ENCODE measurements at places on chromosomes 5 and 9.

- no peak for DNase-seq
Observed at GRCh38 chr5:53490747-53491146, 10.3 kb downstream of the FST start.

DNA sequence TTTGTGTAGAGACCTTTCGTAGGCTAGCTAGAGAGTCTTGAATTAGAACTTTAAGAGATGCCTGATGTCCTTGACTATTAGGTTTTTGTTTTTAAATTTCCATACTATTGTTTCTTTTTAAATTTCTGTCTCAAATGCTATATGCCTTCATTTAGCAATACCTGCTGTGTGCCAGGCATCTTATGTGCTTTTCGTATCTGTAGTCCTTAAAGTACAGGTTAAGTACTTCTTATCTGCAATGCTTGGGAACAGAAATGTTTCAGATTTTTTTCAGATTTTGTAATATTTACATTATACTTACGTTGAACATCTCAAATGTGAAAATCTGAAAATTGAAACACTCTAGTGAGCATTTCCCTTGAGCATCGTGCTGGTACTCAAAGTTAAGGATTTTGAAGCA, 49.0 kb downstream of the IPO11 start:
- DNase-seq: no peak

DNA sequence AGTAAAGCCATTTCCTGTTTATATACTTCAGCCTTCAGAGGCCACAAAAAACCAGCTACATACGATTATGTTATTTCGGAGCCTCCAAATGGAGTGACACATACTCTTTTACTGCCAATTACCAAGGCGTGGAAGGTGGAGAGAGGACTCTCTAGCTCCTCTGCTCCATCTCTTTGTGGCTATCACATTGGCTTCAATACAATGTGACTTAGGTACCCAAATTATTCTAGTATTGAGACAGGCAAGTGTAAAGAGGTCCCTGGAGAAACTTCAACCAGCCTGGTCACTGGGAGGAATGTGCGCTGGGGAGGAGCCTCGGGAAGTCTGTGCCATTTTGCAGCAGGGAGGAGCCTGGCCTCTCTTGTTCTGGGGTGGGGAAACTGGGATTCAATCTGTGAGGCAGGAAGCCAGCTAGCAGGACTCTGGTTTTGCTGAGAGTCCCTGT, 85.8 kb upstream of the TAS2R1 start:
- DNase-seq: no peak

DNA sequence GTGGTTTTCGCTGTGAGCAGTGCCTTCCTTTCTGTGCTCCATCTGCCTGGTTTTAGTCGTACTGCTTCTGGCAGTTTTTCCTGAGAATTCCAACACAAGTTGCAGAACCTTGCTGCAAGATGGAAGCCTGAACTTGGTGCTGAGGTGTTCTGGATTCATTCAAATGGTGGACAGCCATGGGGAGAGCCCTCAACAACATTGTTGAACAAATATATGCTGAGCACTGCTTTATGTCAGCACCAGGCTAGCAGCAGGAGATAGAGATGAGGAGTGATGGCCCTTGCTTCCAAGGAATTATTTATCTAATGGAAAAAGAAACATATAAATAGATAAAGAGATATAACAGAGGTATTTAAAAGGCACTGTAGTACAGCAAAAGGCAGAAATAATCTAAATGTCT, 7.3 kb upstream of the RPS6 start:
- DNase-seq: no peak

DNA sequence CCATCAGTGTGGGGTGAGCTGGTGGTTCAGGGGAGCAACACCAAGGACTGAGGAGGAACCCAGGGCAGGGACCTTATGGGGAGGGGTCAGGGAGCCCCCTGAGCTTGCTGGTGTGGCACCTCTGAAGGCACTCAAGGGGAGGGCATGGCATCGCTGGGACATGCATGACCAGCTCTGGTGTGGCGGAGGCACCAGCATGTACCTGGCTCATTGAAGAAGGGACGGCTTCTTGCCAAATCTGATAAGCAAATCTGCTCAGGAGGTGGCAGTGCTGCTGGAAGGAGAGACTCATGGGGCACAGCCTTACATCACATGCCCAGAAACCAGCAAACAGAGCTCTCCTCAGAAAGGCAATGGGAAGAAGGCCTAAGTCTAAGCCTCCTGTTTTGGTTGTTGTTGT, 421.8 kb downstream of the SEMA5A start:
- DNase-seq: no peak

GRCh38 chr9:34125681-34126206, 754 bp downstream of the DCAF12 start:
- DNase-seq: no peak

GRCh38 chr9:93252116-93252780, 68.3 kb downstream of the WNK2 start:
- no peak for DNase-seq

GRCh38 chr9:7752481-7752880, 47.1 kb downstream of the DMAC1 start:
- DNase-seq: no peak

DNA sequence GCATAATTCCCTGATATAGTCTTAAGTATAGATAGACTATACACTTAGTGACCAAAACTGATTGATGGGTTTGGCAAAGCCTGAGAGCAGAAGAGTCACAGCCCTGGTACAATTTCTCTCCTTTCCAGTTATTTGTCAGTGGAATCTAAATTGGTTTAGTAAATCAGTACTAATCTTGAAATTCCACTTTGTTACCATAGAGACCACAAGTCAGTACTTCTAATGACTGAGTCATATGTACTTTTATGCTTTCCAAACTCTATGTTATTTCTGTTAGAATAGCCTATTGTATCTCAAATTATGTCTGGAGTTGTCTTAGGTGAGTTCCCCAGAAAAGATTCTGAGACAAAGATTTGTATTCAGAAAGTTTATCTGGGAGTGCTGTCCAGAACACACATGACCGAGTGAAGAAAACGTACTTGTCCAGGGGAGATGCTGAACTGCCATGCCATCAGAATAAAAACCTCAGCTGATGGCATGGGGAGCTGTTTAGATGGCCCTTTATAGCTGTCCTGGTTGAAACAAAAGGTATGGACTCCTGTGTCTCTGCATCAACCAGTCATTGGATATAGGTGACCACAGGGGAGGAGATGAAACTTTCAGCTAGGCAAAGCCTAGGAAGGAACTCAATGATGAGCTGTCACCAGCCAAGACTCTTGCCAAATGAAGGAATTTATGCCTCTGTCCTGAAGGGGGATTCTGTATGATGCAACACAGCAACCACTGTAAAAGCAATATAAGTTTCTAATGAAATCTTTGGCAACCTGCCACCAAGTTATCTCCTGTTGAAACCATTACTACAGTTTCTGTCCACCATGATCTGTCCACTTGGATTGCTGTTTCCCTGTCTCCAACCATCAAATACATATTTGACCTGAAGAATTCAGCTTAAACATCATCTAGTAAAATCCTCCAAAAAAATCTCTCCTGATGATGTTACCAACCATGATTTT, 18.0 kb upstream of the SMC2 start:
- DNase-seq: no peak

DNA sequence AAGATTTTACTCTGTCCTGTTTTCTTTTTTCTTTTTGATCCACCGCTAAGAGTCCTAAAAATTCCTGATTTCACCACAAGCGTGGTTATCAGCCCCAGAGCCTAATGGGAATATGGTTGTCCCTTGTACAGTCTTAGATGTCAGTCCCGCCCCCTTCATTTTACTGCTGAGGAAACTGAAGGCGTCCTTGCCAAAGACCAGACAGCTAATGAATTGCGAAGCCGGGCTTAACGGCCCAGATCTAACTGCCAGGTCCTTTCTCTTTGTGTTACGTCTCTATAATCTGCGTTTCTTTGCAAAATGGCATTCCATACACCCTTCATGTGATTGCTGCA, 497 bp downstream of the NSA2 start:
- DNase-seq: no peak

GRCh38 chr9:92974161-92974661, 26.9 kb downstream of the FGD3 start:
- DNase-seq: no peak

GRCh38 chr5:78696637-78697036, 48.1 kb upstream of the LHFPL2 start:
- DNase-seq: no peak

DNA sequence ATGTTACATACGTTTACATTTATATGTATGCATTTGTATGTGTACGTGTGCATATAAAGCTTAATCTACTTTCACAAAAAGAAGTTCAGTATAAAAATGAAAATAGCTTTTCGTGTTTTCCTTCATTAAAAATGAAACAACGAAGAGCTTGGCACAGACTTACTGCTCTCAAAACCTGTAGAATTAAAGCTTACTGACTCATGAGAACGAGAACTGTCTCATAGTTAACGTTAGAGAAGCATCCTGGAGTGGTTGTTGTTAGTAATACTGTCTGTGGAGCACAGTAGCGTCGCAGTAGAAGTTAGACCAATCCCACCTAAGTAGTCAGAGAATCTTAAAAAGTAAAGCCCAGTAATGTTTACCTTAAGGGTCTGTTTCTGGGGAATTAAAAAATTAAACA, 1.3 kb downstream of the MAT2B start:
- DNase-seq: no peak

GRCh38 chr5:78387468-78388153, 27.2 kb downstream of the SCAMP1 start:
- DNase-seq: no peak

DNA sequence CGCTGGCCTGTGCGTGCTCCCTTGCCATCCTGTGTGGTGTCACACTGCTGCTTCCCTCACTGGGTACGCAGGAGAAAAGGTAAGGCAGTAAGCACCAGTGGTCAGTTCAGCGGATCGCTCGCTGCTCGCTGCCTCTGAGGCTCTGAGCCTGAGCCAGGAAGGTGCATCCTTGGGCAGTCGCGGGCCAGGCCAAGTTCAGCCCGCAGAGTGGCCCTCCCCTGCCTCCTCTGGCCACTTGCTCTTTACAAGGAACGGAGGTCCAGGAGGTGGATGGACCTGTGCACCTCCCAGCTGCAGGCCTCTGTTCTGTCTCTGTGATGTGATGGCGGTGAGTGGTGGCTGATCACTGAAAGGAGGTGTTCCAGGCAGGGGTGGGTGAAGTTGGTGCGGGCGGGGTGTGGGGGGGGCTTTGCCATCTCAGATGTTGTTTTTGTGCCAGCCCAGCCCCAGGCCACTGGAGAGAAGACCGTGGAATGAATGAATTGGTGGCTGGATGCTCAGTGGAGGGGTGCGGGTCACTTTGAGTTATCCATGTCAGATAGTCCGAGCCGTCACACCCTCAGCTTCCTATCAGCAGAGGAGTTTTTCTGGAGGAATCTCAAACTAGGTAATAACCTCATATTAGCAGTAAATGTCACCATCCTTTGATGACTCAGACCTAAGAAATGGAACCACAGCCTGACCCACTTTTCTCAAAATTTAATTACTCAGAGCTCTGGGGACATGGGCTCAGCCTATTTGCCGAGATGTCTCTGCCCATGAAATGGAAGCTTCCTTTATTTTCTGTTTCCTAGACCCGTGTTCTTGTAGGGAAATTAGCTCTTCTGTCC, 7.3 kb downstream of the COL5A1 start:
- DNase-seq: no peak

DNA sequence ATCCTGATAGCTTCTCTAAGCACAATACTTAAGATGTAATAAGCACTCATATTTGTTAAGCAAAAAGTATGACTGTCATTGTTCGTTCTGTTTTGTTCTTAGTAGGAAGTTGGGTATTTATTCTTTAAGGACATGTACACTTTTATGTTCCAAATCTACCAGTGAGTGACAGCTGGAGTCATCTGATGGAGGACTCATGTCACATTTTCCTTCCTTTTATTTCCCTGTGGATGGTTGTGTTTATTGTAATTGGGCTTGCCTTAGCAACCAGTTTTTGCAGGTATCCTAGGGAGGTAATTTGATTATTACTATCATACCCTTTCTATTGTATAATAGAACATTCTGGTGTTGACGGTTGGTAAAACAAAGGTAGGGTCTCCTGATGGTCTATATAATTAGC, 145.7 kb downstream of the ZSWIM6 start:
- DNase-seq: no peak

- DNase-seq: no peak
Observed at GRCh38 chr5:167217097-167217743, 1074.2 kb upstream of the WWC1 start.

- DNase-seq: no peak
Observed at GRCh38 chr9:137369911-137370764, 52.8 kb downstream of the EXD3 start.

- DNase-seq: no peak
Observed at GRCh38 chr9:110969971-110970386, 68.3 kb downstream of the LPAR1 start.

DNA sequence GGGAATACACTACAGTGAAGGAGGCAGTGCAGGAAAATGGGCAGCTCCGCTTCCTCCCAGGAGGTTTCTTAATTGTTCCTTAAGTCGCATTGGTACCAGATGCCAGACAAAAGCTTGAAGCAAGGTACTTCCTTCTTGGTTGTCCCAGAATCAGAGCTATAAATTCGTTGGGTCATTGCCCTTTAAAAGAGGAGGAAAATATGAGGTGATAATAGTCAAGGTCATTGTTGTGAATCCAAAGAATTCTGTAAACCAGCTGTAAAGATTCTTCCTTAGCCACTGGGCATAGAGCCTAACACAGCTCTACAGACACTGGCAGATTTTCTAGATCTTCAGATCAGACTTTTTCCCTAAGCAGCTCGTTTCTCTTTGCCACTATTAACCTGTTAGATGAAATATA, 444.1 kb upstream of the TLE4 start:
- DNase-seq: no peak

GRCh38 chr5:39214912-39215709, 4.3 kb downstream of the FYB1 start:
- no peak for DNase-seq

- DNase-seq: no peak
Observed at GRCh38 chr9:136609838-136610311, 52.8 kb upstream of the EGFL7 start.

DNA sequence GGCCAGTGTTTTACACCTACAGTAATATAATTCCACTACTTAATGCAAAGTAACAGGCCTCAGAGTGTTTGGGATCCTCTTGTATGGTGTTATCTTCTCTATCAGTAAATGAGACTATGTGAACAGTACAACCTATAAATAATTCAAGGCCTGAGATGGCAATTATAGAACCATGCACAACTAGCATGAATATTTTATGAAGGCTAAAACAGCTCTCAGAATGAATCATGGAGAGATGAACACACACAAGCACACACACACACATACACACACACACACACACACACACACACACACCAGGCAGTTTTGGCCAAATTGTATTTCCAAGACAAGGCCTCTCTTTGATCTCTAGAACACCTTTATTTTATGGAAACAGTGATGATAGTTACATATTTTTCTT, 224.9 kb downstream of the EBF1 start:
- DNase-seq: no peak

All from stimulated activated CD4-positive, alpha-beta T cell treated with anti-CD3 and anti-CD28 coated beads, Interleukin-15, amount 100 ng/mL, for 1 hour (primary cell).